Hepatocyte (in vitro differentiated cells): ENCODE measurements at places on chromosomes 11 and 22.
A peak's percentile ranks its signal among the peaks of the same experiment; 100 is the strongest.

- no peak for DNase-seq
These were observed 208.1 kb downstream of the MYO18B start for GRCh38 chr22:25950111-25950510.

DNA sequence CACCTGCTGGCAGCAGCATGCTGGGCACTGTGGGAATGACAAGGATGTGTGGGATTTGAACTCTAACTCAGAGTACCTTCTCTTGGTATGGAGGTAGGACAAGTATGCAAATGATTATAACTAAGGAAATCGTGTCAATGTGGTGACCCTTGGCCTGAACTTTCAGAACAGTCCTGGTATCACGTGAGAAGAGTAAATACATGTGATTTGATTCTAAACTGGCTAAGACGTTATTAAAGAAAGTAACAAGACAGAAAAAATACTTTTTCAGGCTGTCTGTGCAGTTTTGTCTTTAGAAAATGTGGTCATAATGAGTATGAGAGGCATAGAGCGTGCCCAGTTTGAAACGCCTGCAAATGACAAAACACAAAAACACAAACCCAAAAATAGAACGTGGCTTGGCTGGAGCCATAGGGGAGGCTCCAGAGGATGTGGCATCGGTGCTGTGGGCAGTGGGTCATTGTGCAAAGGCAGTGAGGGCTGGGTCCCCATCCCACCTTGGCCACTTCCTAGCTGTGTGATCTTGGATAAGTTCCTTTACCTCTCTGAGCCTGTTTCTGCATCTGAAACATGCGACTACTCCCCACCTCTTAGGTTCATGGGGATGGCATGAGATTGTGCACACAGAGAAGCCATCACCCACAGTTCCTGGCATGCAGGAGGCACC lies 18.4 kb upstream of the IL2RB start:
- DNase-seq = no peak

- DNase-seq = peak; percentile 82
These were observed 50.0 kb downstream of the C11orf58 start for GRCh38 chr11:16788141-16789062.

DNA sequence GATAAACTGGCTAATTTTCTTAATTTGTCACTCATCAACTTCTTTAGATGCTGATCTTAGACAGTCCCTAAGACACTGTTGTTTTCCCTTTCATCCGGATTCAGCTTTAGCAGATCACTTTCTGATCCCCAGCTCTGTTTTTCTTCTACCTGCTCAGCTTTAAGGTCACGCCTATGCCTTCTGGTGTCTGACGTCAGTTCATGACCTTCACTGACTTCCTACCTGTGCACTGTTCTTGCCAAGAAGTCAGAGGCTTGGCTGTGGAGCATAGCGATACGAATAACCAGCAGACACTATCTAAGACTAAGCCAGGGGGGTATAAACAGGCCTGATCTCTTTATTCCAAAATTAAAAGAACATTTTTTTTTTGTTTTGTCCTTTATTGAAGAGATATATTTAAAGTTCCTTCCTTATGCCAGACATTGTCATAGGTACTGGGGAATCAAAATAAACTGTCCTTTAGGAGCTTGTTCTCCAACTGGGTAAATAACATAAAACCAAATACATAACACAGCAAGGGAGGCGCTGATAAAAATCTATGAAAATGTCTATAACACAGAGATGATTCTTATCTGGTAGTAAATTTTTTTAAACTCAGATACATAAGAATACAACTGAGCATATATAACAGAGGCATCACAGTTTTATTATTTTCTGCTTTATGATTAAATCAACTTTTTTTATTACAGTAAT lies 352.2 kb upstream of the CTSC start:
- no peak for DNase-seq

GRCh38 chr22:50571264-50572175 lies 6.7 kb downstream of the CPT1B start:
- DNase-seq = no peak
